Osteoblast (primary cell): ENCODE measurements at places on chromosomes 7 and 10. TPM values are rescaled to one million over a fixed set of nuclear protein-coding genes. Genes with fewer than 3 reads are reported as not detected.

DNA sequence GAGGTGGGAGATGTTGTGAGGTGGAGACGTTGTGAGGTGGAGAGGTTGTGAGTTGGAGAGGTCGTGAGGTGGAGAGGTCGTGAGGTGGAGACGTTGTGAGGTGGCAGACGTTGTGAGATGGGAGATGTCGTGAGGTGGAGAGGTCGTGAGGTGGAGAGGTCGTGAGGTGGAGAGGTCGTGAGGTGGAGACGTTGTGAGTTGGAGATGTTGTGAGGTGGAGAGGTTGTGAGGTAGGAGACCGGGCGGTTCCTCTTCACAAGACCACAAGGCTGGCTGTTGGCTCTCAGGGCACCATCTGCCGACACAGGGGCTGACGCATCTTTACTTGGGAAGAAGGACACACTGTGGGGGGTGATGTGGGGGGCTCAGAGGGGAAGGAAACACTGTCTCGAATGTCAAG, 34.7 kb upstream of the SHH start:
- DNase-seq = no peak

- DNase-seq = peak; percentile 39
Measured at GRCh38 chr7:156039971-156040677, 227.9 kb upstream of the SHH start.

DNA sequence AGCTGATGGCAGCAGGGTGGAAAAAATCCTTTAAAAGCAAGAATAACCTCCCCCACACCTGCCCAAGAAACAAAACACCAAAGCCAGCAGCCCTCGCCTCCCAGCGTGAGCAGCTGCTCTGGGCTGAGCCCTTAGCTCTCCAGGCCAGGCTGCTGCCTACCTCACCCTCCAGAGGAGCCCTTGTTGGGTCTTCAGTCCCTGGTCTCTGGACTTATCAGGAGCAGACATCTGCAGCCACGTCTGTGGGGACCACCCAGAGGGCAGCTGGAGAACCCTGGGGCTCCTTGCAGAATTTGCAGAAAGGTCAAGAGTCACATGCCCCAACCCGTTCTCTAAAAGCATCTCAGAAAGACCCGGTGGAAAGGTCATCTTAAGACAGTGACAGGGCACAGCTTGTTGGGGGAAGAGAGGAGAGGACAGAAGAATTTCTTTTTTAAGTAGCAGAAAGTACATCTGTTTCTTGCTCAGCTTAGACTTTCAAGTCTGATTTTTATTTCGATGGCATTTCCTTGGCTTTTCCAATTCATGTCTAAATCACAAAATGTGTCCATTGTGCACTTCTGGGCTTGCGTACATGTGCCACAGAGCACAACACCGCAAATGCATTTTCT, 425.7 kb upstream of the NFE2L3 start:
- no peak for DNase-seq

DNA sequence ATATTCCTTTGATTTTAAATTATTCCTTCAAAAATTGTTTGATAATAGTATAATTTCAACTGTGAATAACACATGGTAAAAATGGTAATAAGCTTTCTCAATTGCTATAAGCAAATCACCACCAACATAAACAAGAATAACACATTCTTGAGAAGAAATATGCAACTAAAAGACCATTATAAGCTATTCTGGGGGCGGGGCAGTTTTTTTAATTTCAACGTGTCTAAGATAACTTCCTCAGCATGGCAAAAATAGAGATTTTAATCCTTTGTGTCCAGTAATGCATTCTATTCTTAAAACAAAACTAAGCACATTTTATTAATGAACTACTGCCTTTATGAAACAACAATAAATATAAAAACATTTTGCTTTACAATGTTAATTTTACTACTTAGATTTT, 1.5 kb downstream of the DNAJC12 start:
- no peak for DNase-seq

DNA sequence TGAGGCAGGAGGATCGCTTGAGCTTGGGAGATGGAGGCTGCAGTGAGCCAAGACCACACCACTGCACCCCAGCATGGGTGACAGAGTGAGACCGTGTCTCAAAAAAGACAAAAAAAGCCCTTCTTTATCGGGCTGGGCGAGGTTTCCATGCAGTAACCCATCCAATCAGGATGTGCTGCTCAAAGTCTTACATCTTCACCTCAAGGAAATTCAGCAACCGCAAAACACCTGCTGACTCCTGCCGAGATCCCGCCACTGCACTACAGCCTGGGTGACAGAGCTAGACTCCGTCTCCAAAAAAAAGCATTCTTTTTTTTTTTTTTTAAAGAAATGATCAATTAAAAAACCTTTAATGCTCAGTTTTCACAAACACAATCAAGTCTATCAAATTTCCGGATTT, 75.7 kb upstream of the KCTD7 start:
- DNase-seq = no peak

- DNase-seq = peak; percentile 3
Measured at GRCh38 chr7:18829858-18830285, 287.6 kb downstream of the TWIST1 start.

The ST8SIA6 gene
- 0.36 and 0.88 TPM in 2 replicates for total RNA-seq

- DNase-seq = no peak
Measured at GRCh38 chr10:43576580-43576979, 2.2 kb upstream of the ZNF239 start.

- DNase-seq = no peak
Measured at GRCh38 chr7:143436325-143436946, 6.8 kb upstream of the TAS2R60 start.
